GM04503 (cell line): ENCODE measurements at places on chromosomes 7 and 10.

DNA sequence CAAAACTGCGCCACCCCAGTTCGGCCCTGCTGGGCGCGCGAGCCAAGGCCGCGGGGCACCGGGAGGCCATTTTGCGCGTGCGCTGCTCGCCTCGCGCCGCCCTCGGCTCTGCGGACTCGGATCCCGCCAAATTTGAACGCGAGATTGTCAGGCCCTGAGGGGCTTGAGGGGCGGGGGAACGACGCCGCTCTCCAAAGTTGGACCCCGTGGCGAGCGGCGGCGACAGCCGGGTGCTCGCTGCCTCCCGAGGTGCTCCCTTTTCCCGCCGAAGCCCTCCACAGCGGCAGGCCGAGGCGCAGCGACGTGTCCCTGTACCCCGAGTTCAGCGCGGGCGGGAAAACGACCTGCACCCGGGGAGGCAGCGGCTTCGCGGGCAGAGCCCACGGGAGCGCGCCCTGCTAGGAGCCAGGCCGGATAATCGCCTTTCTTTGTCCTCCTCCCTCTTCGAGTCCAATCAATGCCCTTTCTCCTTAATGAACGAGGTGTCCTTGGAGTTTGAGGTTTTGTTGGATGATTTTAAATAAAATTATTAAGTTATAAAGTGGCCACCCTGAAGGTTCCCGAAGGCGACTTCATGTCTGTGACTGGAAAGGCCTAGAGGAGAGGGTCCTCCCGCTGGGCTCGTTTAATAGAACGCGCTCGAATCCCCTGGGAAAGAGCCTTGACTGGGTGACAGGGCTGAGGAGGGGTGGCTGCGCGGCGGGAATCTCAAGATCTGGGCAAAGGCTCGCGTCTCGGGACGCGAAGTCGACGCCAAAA, 10.7 kb upstream of the SPAG6 start:
- DNase-seq: no peak

DNA sequence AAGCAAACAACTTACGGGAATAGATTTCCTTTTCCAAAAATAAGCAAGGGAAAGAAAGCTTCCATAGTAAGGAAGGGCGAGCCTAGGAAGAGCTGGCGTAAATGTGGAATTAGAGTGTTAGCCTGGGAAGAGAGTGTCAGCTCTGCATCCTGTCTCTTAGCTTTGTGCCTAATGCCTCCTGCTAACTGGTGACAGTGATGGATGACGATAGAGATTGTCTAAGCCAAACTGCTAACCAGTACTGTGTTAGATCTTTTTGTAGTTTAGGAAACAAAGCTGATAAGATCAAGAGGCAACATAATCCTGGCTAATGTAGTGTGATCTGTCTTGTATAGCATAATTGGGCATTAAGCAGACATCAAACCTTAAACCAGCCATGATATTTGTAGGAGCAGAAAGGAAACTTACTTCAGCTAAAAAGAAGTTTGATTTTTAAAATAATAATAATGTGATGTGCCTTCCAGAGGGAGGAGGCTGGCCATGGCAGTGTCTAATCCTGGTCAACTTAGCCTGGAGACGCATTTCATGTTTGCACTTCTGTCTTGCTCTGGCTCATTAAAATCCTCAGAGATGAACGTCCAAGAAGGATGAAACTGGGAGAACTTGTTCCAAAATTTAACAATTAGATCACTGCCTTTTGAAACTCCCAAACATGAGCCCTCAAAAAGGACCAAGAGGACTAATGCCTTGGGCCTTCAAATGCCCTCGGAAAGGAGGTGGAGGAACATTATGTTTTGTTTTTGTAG, 85.1 kb downstream of the FAM204A start:
- DNase-seq: no peak

DNA sequence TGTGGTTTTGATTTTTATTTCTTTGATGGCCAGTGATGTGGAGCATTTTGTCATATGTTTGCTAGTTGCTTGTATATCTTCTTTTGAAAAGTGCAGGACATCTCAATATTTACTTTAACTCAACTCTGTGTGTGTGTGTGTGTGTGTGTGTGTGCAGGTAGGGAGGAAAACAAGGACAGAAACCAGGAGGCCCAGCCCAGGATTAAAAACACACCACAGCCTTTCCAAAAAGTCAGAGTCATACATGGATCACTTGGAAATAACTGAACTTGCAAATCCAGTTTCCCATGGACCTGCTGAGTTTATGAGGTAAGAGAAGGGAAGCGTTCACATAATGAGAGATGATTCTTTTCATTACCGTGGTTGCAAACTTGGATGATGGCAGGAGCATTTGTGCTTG, 189.9 kb upstream of the LYZL1 start:
- DNase-seq: no peak

GRCh38 chr7:78530351-78530750, 731.8 kb downstream of the PHTF2 start:
- DNase-seq: peak; percentile 21

DNA sequence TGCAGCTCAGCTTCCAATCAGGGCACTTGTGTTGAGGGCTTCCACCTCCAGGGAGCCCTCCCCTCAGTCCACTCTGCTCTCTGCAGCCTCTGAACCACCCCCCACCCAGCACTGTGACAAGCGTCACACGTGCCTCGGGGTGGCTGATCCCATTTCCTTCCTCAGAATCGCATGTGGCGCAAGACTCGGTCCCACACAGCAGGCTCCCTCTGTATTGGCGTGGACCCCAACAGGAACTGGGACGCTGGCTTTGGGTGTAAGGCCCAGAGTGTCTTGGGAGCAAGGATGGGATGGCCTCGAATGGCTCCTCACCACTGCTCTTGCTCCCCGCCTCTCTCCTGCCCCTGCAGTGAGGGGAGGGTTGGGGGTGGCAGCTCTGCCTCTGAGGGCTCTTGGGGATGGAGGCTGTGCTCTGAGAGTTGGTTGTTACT, 4.1 kb downstream of the CPA1 start:
- no peak for DNase-seq
